Urothelium cell line (cell line): ENCODE measurements at places on chromosomes 13 and 19.
A peak's percentile ranks its signal among the peaks of the same experiment; 100 is the strongest.

DNA sequence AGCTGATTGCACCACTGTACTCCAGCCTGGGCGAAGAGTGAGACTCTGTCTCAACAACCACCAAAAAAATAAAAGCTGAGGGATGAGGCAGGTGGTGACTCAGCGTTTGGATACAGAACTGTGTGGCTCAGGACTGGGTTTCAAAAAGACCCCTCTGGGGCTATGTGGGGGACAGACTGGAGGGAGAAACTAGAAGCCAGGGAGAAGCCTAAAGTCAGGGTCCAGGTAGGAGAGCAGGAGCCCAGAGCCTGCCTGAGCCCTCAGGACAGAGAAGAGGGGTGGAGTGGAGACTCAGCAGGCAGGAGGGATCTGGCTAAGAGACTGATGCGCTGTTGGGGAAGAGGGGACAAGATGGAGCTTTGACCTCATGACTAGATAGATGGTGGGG lies 1.8 kb upstream of the CD37 start:
- DNase-seq, result no peak

DNA sequence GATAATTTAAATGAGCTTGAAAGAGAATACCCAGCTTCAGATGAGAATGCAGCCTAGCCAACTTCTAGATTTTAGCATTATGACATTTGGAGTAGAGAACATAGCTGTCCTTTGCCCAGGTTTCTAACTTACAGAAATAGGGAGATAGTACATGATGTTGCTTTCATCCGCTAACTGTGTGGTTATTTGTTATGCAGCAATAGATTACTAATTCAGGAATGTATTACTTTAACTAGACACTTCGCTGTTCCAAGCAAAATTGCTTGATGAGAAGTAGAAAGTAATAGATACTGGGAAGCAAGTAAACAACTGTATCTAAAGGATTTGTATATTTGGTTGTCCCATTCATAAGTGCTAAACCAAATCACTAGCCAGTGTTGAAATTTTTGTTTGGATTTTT lies 790.9 kb upstream of the PRR20A start:
- no peak for DNase-seq

DNA sequence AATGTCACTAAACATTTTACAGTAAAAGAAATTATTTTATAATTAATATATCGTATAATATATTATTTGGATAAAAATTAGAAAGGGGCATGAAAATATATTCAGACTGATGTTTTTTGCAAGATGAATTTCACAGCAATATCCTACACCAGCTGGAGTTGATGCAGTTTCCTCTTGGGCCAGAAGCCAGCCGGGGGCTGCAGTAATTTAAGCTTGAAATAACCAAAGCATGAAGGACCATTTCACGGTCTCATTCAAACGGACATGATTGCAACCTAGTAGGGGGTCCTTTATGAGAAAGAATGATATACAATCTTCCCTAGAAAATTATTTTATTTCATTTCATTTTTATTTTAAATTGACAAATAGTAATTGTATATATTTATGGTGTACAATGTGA lies 797.2 kb upstream of the PCDH9 start:
- DNase-seq, result no peak

DNA sequence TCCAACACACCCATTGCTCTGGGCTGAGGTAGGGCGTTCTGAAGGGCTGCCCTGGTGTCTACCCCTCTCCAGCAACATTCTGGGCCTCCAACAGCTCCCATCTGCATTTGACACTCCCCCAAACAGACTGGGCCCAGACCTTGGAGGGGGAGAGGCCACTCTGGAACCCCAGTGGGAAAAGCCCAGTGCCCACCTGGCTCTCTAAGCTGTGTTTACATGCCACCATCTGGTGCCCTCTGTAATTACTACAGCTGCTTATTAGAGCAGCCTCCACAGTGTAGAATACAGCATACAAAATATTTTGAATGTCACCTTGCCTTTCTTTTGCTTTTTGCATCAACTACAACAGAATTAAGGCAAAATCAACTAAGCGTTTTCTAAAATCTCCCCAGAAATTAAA lies 35.8 kb upstream of the TM9SF2 start:
- no peak for DNase-seq

GRCh38 chr19:13834244-13835069 lies 39.2 kb downstream of the ZSWIM4 start:
- no peak for DNase-seq

DNA sequence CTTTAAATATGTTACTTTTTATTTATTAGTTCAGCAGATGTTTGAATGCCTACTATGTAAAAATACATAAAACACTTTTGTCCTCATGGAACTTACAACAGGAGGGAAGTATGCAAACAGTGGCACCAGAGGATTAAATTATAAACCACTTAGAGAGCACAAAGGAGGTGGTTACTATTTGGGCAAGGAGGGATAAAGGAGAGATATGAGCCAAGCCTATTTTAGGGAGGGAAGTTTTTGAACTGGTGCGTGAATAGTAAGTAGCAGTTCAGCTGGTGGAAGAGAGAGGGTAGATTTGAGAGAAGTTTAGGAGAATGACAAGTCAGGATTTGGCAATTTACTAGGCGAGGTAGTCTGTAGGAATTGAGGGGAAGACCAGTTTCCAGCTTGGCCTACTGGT lies 8.6 kb downstream of the AKAP11 start:
- DNase-seq, result no peak

GRCh38 chr19:1076951-1077350 lies 10.0 kb downstream of the ARHGAP45 start:
- peak; percentile 25 for DNase-seq

- DNase-seq, result no peak
Measured at GRCh38 chr19:814152-815078, 7.3 kb downstream of the PLPPR3 start.

- no peak for DNase-seq
Measured at GRCh38 chr13:51733374-51734298, 70.3 kb downstream of the DHRS12 start.

DNA sequence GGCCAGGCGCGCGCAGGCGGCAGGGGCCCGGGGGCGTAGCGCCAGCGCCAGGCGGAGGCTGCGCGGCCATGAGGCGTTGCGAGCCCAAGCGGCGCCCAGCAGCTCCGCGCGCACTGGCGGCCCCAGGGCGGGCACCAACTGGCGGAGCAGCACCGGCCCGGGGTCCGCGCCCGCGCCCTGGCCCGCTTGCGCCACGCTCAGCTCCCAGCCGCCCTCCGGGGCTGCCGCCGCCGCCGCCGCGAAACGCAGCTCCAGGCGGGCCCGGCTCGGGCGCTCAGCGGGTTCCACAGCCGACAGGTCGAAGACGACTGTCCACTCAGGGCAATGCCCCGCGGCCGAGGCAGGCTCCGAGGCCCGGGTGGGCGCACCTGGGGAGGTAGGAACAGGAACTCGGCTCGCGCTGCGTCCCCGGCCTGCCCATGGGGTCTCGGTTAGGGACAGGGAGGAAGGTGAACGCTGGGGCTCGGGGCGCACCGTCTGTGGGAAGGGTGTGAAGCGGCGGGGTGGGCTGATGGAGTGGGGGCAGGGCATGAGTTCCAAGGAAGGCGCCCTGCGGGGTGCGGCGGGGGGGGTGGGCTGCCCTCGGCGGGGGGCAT lies 26.8 kb downstream of the CERS1 start:
- no peak for DNase-seq

DNA sequence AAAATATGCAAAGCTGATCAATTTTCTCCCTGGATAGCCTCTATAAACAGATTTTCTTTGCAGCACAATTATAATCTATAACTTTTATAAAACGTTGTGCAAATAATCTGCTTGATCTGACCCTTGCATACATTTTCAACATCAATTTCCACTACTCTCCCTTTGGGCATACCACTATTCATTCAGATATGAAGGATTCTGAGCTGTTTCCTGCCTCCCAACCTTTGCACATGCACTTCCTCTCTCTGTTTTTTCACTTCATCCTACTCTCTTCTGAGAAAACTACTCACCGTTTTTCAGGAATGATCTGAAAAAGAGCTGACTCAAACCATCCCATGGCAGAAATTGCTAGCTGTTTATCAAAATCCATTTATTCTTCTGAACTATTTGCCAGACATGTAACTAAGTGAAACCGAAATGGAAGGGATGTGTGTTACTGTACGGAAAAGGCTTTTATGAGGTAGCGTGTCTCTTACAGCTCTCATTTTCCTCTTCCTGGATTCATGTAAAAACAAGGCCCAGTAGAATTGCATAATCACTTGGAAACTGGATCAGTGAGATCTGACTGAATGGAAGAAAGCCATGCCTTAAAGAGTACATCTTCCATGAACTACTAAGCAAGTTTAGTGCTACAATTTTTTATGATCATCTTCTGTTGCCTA lies 1447.3 kb upstream of the MIR17HG start:
- no peak for DNase-seq

GRCh38 chr13:100980171-100980570 lies 305.6 kb upstream of the TMTC4 start:
- DNase-seq, result no peak

DNA sequence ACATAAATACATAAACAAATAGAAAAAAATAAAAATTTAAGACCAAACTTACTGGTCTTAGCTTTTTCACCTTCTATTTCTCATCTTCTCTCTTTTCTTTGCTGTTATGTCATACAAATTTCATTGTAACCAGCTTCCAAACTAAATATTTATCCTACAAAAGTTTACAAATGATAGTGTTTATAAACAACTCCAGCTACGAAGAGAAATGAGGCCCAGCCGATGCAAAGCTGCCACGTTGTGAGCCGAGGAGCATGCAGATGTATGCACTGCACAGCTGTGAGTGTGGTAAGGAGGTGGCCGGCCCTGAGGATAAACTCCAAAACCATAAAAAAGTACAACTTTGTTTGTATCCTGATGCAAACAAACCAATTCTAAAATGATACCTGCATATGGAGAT lies 642.4 kb upstream of the SGCG start:
- no peak for DNase-seq

DNA sequence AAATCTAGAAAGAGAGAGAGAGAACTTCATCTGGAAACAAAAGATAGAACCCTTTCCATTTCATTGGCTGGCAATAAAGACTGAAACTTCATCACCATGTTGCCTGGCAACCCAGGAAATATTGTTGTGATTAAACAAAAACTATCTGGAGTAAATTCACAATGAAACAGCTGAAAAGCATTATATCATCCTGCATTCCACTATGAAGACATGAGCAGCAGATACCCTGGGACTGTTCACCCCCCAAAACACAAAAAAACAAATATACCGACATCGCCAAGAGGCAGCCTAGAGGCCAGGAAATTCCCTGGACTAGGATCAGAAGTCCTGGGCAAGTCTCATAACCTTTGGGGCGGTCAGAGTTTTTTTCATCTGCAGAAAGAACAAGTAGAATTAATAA lies 158.3 kb downstream of the FOXO1 start:
- DNase-seq, result no peak

DNA sequence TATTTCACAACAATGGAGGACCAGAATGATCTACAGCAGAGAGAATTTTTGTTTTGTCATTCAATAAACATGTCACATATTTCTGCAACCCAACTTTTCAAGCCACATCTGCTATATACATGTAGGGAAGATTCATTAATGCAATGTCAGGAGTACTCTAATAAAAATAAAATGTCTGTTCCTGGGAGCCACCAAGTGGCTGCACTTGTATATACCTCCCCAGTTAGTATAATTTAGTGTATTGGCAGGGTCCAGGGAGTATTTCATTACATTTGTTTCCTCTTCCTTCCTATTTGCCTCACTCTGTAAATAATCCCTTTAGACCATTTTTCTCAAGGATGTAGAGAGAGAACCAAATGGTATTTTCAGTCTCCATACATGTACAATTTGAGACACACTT lies 1169.0 kb downstream of the DIAPH3 start:
- DNase-seq, result no peak

- no peak for DNase-seq
Measured at GRCh38 chr13:21849323-21849722, 178.4 kb downstream of the FGF9 start.
